ENCODE measurements at places on chromosomes 5 and 9.

- DNase-seq: no peak
Observed at GRCh38 chr5:151146061-151146460, 11.5 kb downstream of the ANXA6 start.

DNA sequence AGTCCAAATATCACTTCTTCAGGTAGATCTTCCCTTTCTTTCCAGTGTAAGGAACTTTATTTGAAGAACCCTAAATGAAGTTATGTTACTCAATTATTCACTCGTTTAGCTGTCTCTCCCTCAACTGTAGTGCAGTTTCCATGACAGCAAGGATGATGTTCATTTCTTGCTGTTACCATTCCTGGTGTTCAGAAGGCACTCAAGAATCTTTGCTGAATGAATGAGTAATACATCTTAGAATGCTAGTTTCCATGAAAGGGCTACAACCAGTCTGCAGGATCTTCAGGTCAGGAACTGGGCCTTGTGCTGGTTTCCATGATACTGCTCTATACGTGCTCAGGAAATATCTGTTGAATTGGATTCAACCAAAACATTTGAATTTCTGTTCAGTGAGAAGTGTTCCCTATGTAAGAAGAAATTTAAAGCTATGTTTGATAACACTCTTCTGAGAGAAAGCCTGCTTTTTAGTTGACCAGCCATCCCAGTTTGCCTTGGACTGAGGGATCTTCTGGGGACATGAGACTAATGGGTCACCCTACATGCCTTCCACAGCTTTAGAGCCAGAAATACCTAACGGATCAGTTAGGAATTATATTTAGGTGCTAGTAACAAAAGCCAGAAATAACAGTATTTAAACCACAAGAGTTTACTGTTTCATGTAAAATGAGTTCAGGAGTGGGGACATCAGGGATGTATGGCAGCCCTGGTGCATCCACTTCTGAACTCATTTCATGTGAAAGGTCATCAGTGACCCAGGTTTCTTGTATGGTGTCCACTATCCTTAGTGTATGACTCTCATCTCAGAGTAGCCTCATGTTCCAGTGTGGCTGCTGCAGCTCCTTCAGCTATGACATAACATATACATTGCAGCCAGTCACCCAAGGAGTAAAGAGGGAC lies 500.1 kb upstream of the SGCD start:
- DNase-seq: no peak

- no peak for DNase-seq
Observed at GRCh38 chr5:67876371-67876770, 339.2 kb upstream of the PIK3R1 start.

DNA sequence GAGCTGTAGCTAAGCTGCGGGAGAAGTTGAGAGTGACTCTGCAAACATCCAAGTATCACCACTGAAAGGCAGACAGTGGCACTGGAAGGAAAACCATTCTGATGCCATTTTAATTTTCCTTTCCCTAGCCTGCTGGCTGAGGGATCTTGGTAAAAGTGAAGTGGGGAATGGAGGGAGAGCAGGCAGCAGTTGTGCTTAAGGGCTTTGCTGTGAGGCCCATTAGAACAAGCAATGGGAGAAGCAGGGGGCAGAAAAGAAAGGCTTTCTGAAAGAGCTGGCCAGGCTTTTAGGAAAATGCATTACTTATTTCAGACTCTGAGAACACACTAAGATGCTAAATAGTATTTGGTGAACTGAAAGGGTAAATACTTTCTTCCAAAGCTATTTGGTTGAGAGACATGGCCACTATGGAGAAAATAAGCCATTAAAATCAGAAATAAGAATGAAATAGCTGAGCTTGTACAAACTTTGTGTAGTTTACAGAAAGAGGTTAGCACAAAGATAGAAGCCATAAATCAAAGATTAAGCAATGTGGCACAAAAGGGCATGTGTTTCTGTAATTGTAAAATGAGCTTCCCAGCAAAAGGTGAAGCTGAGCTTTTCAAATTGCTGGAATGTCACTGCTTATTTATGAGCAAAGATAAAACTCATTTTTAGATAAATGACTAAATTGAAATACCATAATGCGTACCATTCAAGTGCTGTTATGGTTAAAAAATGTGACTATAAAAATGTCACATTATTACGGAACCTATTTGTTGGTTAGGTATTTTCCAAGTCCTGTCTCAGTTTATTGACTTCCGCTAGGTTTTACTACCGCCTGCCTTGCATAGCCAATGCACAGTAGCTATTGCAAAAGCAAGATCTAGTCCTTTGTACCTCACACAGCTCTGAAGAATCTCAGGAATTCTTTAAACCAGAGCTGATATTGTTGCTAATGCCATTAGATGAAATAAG lies 20.8 kb downstream of the SNCAIP start:
- DNase-seq: no peak

DNA sequence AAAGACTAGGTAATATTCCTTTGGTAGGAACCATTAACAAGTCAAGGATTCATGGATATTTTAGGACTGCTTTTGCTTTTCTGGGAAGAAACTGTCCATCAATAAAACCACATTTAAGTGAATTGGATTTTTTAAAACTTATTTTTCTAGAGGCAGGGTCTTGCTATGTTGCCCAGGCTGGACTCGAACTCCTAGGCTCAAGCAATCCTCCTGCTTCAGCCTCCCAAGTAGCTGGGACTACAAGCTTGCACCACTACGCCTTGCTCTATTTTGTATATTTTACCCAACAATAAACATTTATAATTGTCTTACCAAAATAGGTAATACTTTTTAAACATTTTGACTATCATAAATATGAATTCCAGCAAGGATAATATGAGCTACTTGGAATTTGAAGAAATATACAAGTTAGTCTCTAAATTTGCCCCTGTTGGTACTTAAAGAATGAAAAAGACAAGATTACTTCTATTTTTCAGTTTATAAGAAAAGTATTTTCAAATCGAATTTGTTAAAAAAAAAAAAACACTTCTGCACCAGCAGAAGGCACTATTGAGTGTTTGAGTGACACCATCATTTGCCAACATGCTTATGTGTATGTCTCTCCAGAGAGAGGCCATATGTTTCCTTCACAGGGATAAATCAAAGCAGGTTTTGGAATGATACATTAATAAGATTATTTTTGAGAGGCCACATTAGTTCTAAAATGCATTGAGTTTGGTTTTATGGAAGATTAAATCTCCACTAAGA lies 60.0 kb upstream of the CARTPT start:
- DNase-seq: peak; percentile 37

- DNase-seq: no peak
Observed at GRCh38 chr5:33688066-33688465, 203.7 kb downstream of the ADAMTS12 start.

DNA sequence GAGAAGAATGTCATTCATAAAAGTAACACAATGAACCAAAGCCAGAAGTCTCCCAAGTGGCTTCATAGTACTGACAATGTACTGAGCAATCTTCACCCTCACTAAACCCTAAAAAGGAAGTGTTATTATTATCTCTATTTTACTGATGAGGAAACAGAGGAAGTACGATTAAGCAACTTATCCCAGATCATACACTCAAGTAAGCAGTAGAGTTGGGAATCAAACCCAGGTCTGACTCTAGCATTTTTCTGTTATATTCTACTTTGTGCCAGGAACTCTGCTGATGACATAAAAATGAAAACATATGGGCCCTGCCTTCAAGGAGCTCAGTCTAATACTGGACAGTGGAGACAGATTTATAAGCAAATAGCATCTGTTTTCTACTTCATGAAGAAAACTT lies 109.2 kb downstream of the RAPGEF6 start:
- no peak for DNase-seq

DNA sequence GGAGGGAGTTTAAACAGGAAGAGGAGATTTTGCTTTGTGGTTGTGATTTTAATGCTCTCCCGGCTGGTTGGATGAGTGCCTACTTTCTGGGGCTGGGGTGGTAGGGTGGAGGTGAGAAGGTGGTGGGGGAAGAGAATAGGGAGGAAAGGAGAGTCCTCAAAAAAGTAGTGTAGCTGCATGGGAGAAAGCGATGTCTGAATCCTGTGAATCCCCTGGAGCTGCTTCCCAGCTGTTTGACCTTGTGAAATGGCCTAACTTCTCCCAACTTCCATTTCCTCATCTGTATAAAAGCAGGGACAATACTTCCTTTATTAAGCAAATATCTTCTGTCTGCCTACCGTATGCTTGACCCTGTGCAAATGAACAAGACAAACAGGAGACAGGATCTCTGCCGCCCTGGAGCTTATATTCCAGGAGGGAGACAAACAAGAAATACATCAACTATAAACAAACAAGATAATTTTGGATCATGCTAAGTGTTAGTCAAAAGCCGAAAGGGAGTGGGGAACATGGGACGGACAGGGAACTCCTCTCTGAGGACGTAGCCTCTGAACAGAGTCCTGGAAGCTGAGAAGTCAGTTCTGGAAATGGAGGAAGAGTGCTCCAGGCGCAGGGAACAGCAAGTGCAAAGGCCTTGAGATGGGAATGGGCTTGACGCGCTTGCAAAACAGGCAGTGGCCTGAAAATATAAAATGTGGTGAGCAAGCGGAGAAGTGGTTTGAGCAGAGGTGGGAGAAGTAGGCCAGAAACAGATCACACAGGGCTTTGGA lies 103.5 kb downstream of the SPRY4 start:
- no peak for DNase-seq

DNA sequence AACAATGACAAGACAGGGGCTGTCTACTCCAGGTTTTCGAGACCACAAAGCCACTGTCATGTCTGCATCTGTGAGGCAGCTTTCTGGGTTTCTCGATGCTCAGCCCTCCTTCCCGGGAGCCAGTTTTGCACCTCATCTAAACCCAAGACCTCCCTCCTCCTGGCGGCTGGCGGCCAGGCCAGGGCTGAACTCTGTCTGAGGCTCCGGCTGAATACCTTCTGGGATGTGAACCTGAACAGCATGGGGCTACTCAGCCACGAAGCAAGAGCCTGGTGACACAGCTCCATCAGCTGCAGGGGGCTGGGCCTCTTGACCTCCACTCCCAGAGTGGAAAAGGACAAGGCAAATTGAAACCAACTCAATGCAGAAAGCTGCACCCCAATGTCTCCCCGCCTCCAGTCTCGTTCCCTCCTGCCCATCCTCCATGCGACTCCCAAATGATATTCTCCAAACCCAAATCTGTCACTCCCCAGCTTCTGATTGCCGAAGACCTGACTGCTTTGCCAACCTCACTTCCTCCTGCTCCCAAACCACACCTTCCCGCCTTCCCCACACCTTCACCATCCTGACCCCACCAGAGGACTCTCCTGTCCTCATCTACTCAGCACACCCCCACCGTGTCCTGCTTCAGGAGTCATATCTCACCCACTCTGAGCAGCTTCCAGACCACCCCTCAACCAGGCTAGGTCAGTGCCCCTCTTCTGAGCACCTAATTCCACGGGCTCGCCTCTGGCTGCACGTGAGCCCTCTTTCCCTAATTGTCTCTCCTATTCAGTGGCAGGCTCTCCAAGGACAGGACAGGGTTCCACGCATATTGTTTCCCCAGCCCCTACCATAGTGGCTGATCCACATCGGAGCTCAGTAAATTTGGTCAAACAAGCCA lies 4.5 kb downstream of the ANKS6 start:
- DNase-seq: no peak

GRCh38 chr5:58493141-58493540 lies 1.9 kb downstream of the GAPT start:
- no peak for DNase-seq

DNA sequence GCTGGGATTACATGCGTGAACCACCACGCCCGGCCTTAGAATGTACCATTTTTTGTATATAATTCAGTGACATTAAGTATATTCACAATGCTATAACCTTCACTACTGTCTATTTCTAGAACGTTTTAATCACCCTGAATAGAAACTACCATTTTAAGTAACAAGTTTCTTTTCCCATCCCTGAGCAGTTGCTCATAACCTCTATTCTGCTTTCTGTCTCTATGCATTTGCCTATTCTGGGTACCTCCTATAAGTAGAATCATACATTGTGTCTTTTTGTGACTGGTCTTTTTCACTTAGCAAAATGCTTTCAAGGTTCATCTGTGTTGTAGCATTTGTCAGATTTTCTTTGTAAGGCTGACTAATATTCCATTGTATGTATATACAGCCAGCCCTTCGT lies 39.9 kb downstream of the DDX46 start:
- no peak for DNase-seq

GRCh38 chr5:77076961-77077828 lies 9.9 kb downstream of the ZBED3 start:
- no peak for DNase-seq

DNA sequence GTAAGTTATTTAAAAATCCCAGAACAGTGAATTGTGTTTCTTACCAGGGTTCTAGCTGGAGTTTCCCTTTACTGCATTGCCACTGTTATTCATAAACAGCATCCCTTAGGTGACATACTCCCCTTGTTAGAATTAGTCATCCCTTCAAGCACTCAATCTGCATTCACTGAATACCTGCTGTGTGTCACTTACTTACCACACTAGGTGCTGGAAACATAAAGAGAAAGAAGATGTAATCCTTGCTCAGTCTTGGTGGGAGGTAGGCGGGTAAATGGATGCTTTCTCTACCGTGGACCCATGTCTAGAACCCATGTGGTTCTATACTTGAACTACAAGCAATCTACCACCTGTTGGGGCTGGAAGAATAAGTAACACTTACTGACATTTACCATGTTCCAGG lies 371.6 kb downstream of the KDM4C start:
- no peak for DNase-seq

DNA sequence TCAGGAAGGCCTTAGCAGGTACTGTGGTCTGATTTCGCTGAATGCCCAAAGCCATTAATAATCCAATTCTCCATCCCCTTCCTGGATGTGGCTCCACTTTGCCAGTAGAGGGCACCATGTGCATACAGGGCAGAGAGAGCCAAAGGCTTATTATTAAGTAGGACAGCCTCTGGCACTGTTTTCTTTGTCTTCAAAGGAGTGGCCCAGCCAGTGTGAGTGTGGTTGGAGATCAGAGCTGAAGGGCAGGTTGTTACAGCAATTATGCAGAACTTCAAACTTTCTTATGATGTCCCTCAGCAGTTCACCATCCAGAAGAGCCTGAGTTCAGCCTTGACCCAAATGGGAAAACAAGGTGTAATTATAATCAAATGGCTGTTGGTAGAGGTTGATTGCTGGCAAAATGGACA lies 38.6 kb upstream of the CEMIP2 start:
- DNase-seq: peak; percentile 83

- no peak for DNase-seq
Observed at GRCh38 chr9:5843794-5844471, 11.0 kb upstream of the ERMP1 start.

DNA sequence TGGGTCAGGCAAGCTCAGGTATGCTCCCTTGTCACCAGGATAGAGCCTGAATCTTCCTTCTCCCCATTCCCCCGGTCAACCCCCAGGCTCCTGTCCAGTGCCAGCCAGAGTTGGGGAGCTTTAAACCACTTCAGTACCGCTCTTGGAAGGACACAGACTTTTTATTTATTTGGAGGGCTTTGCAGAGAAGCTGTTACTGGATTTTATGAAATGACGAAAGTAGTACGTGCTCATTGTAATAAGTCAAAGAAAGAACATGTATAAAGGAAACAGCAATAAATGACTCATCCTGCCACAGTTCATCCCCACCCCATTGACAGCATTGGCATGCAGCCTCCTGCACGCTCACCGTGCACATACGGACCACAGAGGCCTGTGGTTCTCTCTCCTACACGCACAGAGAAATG lies 230.3 kb downstream of the AUH start:
- DNase-seq: no peak

GRCh38 chr9:105693435-105694189 lies 729 bp upstream of the TMEM38B start:
- no peak for DNase-seq

GRCh38 chr9:34428325-34428958 lies 29.9 kb downstream of the FAM219A start:
- peak; percentile 34 for DNase-seq

Measured in NCI-H1694 (cell line).